ENCODE measurements at places on chromosomes 3 and 15. TPM values are rescaled to one million over a fixed set of nuclear protein-coding genes. Genes with fewer than 3 reads are reported as not detected.

- peak; percentile 40 for DNase-seq
Measured at GRCh38 chr15:25793354-25794050, 69.6 kb downstream of the ATP10A start.

GRCh38 chr3:21259896-21260295 is 491.1 kb downstream of the ZNF385D start:
- DNase-seq, result peak; percentile 24

MYO5C gene
- polyA plus RNA-seq, result 4.0 TPM

GRM7 gene
- polyA plus RNA-seq, result 0.20 TPM

BFSP2 gene
- not detected for polyA plus RNA-seq

GRCh38 chr3:193446965-193447602 is 68.5 kb upstream of the ATP13A5 start:
- no peak for DNase-seq

DNA sequence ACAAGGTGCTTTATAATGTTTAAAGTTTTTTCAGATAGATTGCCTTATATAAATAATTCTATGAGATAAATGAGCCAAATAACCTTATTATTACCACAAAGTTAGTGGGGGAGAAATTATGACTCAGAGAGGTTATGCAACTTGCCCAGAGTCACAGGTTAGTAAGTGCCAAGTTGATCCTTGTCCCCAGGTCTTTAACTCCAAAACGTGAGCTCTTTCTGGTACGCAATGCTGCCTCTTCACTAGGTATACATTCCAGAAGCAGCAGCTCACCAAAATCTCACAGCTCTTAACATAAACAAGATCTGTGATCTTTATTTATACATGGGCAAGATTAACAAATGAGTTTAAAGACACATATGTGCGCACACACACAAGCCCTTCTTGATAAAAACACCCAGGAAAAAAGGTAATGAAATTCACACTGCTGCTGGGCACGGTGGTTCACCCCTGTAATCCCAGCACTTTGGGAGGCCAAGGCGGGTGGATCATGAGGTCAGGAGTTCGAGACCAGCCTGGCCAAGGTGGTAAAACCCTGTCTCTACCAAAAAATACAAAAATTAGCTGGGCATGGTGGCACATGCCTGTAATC is 59.8 kb upstream of the NR2F2 start:
- DNase-seq, result no peak

GRCh38 chr15:69634860-69635259 is 182.2 kb downstream of the RPLP1 start:
- no peak for DNase-seq

GRCh38 chr3:25069970-25070369 is 358.1 kb upstream of the RARB start:
- no peak for DNase-seq

- DNase-seq, result no peak
Measured at GRCh38 chr15:64187396-64188191, 24.8 kb upstream of the PPIB start.

DNA sequence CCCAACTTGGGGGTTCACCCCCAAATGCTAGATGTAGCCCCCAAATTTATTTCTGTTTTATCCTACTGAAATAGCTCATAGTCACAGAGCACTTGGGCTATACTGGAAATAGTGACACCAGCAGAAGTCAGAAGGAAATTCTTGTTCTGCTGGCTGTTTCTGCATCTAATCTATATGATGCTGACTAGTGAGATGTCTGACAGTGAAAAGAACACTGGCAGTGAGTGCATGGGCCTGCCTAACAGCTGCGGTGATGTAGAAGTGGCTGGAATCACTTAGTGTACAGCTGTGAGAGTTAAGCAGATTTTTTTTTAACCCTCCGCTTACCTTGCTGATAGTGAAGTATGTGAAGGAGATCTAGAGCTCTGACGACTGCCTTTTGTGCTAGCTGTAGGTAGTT is 14.0 kb downstream of the TTC14 start:
- DNase-seq, result no peak

- DNase-seq, result no peak
Measured at GRCh38 chr15:55618387-55618786, 30.2 kb upstream of the PYGO1 start.

MRAS gene
- polyA plus RNA-seq, result 63.6 TPM

DNA sequence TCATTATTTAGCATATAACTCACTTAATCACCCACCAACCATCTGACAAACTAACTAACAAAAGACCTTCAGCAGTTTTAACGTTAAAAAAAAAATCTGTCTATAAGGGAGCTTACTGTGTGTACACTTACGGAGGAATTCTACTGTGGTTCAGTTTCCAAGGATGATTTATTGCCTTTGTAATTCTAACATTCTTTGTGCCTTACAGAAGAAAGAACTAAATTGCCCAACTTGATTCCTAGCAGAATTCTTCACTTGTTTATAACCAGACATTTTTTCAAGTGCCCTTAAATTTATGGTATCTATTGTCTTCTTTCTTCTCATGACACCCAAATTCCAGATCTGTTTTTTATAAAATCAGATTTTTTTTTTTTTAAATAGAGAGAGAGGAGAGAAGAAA is 119.7 kb upstream of the IGSF10 start:
- no peak for DNase-seq

KBTBD12 gene
- 17.3 TPM for polyA plus RNA-seq

- DNase-seq, result no peak
Measured at GRCh38 chr3:70090322-70090913, 90.9 kb downstream of the SAMMSON start.

DNAH12 gene
- polyA plus RNA-seq, result 0.62 TPM

ZNF774 gene
- 2.7 TPM for polyA plus RNA-seq

DNA sequence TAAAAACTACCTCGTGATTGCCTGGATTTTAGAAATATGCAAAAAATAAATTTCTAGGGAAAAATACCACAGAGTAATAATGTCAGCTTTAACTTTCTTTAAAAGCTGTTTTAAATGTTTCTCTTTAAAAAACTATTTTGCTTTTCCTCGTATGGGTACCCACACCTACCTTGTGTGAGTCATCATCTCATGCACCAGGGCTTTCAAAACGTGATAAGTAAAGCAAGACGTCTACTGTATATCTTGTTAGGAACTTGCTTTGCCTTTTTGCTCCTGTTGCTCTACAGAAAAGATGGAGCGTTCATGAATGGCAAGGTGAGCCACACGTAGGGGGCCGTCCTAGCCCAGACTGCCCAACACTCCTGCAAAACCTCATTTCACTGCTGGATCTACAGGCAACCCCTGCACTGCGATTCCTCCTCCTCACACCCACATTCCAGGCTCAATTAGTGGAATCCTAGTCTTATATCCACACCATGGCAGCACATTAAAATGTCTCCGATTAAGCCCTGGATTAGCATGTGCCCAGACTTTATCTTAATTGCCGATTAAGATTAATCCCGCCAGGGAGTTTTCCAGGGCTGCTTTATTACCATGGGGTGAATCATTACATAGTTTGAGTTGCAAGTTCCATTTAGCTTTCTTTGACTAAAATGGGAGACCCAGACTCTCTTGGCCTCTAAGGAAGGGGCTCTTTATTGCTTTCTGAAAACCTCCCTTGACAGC is 293.6 kb upstream of the ICE2 start:
- DNase-seq, result no peak

DNA sequence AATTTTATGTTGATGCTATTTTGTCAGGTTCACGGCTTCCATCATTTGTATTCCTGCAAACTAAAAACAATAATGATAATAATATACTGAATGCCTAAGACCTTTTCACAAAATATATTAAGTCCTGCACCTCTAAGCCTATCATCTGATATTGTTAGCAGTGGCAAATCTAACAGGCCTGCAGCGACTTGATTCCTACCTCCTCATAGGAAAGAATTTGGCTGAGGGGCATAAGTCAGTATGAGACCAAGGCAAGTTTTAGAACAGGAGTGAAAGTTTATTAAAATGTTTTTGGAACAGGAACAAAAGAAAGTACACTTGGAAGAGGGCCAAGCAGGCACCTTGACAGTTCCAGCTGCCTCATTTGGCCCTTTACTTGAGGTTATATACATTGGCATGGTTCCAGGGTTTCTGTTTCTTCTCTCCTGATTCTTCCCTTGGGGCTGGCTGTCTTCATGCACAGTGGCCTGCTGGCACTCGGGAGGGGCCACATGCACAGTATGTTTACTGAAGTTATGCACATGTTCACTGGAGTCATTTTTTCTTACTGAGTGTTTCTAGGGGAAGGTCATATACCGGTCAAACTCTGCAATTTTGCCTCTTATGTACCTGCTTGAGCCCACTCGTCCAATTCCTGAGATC is 418.1 kb downstream of the EPHA6 start:
- peak; percentile 1 for DNase-seq

DNA sequence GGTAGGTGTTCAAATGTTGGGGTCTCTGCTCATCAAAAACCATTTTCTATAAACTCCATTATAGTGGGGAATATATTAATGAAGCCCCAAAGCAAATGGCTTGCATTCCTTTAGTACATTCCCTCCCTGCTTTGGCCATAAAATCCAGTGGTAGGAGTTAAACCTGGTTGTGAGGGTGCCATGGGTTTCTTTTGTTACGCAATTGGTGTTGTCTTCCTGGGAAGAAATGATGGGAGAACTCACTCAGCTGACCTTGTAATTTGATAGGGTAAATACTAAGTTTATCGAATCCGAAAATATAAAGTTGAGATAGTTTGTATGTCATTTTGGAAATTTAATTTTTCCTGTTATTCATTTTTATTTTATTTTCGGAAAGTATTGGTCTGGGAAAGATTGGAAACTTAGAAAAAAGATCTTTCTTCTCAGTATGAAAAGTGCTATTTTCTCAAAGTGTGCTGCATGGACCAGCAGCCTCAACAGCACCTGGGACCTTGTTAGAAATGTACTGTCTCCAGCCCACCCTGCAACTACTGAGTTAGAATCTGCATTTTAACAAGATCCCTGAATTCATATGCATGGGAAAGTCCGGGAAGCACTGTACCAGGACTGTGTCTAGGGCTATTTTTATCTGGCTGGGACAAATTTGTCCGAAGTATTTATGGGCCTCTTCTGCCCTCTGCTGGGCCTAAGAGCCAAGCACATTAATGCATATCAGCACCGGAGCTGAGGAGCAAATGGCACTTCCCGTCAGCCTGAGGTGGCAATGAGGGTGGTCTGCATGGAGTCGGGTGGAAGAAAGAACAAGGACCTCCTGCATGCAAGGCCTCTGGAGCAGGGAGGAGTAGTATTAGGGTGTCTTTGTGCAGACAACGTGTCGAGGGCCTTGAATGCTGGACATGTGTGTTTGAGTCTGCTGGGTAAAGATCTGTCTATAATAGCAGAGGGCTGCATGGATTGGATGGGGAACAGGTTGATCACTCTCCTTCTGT is 54.7 kb downstream of the FAM81A start:
- peak; percentile 86 for DNase-seq

DNA sequence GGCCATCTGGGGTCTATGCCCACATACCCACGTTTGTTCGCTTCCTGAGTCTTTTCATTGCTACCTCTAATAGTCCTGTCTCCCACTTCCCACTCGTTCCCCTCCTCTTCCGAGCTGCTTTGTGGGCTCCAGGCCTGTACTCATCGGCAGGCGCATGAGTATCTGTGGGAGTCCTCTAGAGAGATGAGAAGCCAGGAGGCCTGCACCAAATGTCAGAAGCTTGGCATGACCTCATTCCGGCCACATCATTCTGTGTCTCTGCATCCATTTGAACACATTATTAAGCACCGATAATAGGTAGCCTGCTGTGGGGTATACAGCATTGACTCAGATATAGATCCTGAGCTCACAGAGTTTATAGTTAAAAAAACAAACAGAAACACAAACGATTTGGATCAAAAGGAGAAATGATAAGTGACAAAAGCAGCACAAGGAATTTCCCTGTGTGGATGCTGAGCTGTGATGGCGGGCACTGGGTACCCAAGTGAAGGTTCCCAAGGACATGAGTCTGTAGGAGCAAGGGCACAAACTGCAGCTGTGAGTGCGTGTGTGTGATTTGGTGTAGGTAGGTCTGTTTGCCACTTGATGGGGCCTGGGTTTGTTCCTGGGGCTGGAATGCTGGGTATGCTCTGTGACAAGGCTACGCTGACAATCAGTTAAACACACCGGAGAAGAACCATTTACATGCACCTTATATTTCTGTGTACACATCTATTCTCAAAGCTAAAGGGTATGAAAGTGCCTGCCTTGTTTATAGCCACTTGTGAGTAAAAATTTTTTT is 35.9 kb downstream of the NR1I2 start:
- no peak for DNase-seq

DNA sequence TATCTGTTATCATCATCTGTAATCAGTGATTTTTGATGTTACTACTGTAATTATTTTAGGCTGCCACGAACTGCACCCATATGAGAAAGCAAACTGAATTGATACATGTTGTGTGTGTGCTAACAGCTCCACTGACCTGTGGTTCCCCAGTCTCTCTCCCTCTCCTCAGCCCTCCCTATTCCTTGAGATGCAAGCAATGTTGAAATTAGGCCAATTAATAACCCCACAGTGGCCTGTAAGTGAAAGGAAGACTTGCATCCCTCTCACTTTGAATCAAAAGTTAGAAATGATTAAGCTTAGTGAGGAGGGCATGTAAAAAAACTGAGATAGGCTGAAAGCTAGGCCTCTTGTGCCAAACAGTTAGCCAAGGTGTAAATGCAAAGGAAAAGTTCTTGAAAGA is 218.6 kb upstream of the LRRFIP2 start:
- no peak for DNase-seq

DNA sequence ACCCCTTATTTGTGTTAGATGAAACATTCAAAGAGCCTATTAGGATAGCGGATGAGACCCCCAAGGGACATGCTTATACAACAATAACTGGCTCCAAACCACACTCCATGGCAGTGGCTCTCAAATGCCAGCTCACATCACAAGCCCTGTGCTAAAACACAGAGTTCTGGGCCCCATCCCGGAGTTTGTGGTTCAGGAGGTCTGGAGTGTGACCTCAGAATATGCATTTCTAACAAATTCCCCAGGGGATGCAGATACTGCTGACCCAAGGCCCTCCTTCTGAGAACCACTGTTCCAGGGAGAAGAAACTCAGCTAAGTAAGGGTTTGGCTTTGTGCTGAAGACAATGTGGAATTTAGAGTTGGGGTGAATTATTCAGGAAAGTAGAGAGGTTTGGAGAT is 3.6 kb downstream of the CCRL2 start:
- DNase-seq, result no peak

SAMMSON gene
- not detected for polyA plus RNA-seq

DNA sequence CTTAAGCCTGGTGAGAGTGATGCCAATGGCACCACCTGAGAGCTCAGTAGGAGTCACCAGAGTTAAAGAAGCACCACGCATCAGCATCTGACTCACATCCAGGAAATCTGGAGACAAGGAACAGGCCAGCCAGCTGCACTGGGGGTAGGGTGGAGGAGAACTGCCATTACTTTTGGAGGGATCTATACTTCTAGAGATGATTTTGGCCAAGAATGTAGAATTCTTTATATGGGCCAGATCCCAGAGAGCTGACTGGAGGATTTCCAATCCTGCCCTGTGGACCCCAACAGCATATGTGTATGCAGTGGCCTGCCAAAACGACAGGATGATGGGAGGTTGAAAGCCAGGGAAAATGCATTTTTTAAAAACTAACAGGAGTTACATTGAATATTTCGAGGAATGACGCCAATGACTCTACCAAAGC is 29.8 kb downstream of the CCR3 start:
- peak; percentile 72 for DNase-seq
